ENCODE measurements at places on chromosomes 5 and 9.

DNA sequence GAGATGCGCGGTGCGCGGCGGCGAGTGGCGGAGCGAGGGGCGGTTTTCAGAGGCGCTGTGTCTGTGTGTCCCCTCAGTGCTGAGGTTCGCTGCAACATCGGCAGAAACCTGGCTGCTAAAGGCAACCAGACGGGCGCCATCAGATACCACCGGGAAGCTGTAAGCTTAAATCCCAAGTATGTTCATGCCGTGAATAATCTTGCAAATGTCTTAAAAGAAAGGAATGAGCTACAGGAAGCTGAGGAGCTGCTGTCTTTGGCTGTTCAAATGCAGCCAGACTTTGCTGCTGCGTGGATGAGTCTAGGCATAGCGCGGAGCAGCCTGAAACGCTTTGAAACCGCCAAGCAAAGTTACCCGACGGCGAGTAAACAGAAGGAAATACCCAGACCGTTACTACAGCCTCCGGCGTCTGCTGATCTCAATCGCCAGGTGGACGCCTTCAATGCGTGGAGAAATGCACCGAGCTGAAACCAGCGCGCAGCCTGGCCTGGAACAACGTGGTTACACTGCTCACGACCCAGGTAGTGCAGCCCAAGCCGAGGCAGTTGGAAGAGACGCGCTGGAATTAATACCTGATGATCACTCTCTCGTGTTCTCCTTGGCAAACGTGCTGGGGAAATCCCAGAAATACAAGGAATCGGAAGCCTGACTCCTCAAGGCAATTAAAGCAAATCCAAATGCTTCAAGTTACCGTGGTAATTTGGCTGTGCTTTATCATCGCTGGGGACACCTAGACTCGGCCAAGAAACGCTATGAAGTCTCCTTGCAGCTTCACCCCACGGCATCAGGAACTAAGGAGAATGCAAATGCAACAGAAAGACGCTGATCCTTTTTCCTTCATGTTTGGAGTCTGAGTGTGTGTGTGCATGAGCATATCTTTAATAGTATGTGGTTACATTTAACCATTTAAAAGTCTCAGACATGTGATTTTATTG, 15.9 kb downstream of the OR2V1 start:
- DNase-seq, result no peak

DNA sequence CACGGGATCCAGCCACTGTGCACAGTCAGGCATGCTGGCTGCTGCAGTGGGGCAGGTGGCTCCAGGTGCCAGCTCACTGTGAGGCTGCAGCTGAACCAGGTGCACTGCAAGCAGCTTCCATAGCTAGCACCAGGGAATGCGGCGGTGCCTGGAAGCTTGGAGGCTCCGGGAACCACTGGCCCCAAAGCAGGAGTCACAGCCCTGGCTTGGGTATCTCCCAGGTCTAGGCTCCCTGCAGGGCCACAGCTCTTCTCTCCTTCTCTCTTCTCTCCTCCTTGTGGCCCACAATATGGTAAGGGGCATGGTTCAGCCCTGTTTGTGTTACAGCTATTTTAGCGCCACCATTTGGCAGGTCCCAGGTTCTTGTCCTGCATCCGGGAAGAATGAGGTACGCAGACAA, 6.7 kb upstream of the MTMR12 start:
- DNase-seq, result no peak

DNA sequence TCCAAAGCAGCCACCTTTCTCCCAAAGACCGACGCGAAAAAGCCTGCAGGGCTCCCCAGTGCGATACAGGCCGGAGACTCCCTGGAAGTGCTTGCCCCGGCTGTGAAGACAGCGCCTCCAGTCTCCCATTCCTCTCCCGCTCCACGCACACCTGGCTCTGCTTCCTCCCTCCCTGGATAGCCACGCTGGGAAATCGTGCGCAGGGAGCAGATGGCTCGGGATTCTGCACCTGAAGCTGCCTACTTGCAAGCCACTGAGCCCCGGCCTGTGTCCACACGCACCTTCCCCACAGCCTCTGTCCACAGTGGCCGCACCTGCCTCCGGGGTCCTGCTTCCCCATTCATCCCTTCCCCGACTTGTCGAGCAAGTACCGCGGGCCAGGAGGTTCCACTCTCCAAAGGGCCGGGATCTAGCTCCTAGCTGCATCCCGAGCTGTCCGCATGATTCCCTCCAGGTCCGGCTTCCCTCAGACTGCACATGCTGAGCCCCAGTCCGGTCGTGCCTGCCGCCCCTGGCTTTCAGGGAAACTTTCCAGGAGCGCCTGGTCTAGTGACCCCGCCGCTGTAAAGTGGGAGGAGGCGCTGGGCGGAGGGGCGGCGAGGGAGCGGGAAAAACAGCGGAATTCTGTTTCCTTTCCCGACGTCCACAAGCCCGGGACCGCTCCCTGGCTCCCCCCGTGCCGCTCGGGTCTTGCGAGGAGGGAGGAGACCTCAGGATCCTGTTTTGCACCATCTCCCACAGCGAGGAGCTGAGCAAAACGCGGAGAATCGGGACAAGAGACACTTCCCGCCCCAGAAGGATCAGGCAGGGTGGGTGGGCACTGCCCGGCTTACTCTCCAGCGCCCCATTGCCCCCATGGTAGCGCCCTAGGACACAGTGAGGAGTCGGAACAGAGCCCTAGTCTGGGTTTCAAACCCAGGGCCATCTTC, 2.0 kb downstream of the SEMA6A start:
- DNase-seq, result peak; percentile 19

- DNase-seq, result no peak
These were observed 128.8 kb downstream of the SLC24A2 start for GRCh38 chr9:19660019-19660418.

DNA sequence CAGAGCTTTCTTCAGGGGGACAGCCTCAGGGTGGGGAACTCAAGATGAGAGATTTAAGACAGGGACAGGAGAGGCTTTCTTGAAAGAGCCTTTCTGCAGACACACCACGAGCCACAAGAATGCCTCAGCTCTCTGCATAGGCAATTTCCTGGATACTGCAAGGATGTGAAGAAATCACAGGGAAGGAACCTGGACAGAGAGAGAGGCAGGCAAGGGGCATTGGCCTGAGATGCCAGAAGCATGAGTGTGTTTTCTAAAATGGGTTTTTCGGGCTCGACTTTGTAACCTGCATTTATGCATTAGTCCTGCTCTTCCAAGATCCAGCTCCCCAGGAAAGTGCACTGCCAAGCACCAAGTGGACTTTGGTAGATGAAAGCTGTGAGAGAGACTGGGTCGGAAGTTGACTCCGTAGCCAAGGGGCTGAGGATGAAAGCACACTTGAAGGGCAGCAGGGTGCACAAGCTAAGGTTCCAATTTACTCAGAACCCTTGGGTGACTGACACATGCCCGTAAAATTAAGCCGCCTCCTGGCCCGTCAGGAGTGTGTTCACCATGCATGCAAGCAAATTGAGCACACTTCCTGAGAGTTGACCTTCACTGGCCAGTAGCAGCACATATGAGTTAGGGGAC, 90.9 kb downstream of the CFAP90 start:
- no peak for DNase-seq

- DNase-seq, result no peak
These were observed 75.8 kb downstream of the GOLPH3 start for GRCh38 chr5:32098291-32098690.

- DNase-seq, result no peak
These were observed 563.8 kb downstream of the TLE1 start for GRCh38 chr9:81125446-81126092.

DNA sequence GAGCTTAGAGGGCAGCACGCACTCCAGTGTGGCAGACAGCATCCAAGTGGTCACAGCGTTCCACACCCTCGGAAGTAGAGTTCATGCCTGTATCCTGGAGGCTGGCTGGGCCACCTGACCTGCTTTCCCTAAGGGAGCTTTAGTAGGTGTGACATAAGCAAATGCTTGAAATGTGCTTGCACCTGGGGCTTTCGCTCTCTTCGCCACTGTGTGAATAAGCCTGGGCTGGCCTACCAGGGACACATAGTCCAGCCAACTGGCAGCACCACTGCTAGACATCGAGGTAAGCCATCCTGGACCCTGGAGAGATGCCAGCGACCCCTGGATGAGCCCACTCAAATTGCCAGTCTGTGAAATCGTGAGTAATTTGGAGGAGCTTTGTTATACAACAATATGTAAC, 24.9 kb upstream of the IRX4 start:
- DNase-seq, result no peak

DNA sequence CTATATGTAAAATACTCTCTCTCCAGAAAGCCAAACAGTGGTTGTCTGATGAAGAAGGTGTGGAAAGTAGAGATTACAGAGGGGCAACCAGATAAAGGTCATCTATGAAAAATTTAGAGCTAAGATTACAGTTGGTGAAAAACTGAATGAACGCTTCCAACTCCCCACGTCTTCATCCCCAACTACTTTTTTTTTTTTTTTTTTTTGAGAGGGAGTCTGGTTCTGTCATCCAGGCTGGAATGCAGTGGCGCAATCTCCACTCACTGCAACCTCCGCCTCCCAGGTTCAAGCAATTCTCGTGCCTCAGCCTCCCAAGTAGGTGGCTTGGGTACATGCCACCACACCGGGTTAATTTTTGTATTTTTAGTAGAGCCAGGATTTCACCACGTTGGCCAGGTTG, 64.3 kb downstream of the RAPGEF6 start:
- DNase-seq, result no peak

DNA sequence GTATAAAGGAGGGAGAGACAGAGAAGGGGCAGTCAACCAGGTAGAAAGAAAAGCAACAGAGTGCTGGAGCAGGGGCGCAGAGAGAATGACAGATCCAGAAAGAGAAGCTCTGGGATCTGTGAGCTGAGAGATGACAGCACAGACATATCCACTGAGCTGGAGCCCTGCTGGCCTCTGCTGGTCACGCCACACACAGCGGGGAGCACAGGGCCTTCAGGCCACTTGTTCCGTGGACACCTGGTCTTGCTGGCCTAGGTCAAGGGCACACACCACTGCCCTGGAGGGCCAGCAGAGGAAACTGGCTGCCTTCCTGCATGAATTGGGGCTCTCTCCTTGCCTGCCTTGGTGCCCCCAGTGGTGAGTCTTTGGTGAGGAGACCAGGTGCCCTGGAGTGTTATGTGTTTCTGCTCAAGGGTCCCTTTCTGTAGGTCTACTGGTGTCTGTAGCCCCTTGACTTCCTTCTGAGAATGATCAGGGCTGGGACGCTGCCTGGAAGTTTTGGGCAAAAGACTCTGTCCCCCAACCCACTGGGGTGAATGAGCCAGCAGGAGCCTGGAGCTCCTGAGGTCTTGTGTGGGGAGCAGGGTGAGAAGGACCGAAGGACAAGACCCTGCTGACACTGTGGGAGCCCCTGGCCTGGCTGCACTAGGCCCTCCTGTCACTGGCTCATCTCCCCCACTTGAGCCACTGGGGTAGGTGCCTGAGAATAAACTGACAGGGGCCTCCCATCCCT, 59.2 kb upstream of the ADAMTS2 start:
- no peak for DNase-seq

DNA sequence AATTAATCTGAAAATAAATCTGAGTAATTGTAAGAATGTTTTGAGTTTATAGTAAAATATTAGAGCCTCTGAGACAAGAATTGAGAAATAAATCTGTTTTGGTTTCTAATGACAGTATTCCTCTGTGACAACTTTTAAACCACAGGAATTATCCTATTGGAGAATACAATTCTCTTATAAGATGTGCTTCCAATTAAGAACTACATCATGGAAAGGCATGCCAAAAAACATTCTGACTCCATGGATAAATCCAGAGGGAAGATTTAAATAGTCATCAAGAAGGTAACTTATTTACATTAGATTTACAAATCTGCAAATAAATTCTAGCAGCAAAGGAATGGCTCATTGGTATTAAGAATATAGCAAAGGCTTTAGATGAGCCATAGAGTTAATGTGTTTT, 178.3 kb upstream of the ACOT12 start:
- DNase-seq, result no peak

- no peak for DNase-seq
These were observed 225.6 kb downstream of the PCSK5 start for GRCh38 chr9:76115982-76116646.

DNA sequence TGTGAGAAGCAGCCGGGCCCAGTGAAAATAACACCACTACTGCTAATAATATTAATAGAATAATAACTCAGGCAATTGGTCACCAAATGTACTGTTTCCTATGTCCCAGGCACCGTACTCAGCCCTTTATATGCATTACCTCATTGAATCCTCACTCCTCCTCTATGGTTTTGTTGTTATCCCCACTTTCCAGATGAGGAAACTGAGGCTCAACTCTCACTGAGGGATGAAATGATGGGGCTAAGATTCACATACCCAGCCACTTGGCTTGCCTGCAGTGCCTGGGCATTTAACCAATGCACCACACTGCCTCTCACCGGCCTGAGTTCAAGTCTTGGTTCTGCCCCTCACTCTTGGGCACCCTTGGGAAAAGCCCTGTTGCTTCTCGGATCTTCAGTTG, 34.1 kb downstream of the WHRN start:
- DNase-seq, result no peak

DNA sequence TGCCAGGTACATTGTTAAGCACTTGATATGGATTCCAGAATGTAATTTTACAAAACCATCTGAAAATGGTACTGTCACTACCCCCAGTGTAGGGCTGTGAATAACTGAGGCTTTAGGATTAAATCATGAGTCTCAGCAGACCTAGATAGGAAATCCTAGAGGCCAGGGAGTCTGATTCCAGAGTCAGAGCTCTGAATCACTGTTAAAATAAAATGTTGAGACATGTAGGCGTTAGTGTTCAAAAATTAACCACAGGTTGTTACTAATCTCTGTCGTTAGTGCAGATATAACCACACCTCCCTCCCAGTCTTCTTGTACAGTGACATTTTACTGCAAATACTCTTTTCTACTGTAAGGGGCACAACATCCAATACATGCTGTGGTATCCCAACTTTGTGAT, 1828.8 kb downstream of the MAT2B start:
- no peak for DNase-seq

DNA sequence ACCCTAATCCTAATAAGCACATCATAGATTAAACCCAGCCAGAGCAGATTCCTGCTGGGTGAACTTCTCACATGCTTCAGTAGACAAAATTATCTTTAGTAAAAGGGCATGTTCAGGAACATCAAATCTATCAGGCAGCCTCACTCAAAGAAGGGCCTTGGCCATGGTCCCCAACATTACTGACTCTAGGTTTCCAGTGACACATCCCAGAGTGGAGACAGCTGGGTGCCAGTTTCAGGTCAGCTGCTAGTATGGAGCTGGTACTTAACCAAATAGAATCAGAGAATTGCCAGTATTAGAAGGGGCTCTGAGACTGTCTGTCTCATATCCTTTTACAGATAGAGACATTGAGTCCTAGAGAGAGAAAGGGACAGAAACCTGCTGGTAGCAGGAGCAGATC, 44.1 kb upstream of the GALNT10 start:
- no peak for DNase-seq

DNA sequence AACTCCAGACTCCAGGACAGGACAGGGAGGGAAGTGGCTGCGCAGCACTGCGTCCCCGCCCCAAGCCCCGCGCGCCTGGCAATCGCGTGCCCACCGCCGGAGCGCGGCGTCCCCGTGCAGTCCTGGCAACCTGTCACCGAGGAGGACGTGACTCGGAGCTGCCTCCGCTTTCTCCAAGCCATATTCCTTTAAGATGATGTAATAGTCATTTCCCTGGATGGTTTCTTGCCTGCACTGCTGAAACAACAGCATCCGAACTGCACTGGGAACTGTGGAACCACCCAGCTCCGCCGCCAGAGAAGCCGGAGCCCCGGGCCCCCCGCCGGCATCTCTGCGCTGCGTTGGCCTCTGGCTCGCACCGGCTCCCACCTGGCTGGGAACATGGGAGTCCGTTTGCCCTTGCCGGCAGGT, 34.5 kb downstream of the KCTD16 start:
- DNase-seq, result peak; percentile 10

Data from HAP-1 (cell line).